Stomach (tissue), 19 donors: ENCODE measurements at places on chromosomes 2 and 18. TPM values are rescaled to one million over a fixed set of nuclear protein-coding genes. Genes with fewer than 3 reads are reported as not detected.

The IFIH1 gene
- total RNA-seq: 2.9 TPM

The CKAP2L gene
- total RNA-seq: 1.2 TPM

The LCT gene
- total RNA-seq: 12.3 TPM

The PRKAG3 gene
- not detected for total RNA-seq

- DNase-seq: no peak
- H3K27me3 ChIP-seq: no peaks in the 10 kb centered on the region
- no peak overlapping the region for H3K27ac ChIP-seq
- H3K4me1 ChIP-seq: no peaks in the 10 kb centered on the region
- no peak overlapping the region for H3K4me3 ChIP-seq
- H3K36me3 ChIP-seq: peaks cover 30% of the 10 kb centered on the region
Measured at GRCh38 chr18:48754993-48755473, 195.7 kb downstream of the SMAD7 start.

GRCh38 chr18:39421276-39421675, 1855.7 kb upstream of the CELF4 start:
- no peak overlapping the region for H3K4me3 ChIP-seq
- H3K27me3 ChIP-seq: no peaks in the 10 kb centered on the region
- no peaks in the 10 kb centered on the region for H3K36me3 ChIP-seq
- no peaks in the 10 kb centered on the region for H3K4me1 ChIP-seq
- DNase-seq: no peak
- no peak overlapping the region for H3K27ac ChIP-seq

GRCh38 chr2:61193670-61194561, 31.9 kb downstream of the C2orf74 start:
- H3K27ac ChIP-seq: no peak overlapping the region
- peaks cover 79% of the 10 kb centered on the region for H3K36me3 ChIP-seq
- H3K27me3 ChIP-seq: no peaks in the 10 kb centered on the region
- no peak for DNase-seq
- peaks cover 10% of the 10 kb centered on the region for H3K4me1 ChIP-seq

DNA sequence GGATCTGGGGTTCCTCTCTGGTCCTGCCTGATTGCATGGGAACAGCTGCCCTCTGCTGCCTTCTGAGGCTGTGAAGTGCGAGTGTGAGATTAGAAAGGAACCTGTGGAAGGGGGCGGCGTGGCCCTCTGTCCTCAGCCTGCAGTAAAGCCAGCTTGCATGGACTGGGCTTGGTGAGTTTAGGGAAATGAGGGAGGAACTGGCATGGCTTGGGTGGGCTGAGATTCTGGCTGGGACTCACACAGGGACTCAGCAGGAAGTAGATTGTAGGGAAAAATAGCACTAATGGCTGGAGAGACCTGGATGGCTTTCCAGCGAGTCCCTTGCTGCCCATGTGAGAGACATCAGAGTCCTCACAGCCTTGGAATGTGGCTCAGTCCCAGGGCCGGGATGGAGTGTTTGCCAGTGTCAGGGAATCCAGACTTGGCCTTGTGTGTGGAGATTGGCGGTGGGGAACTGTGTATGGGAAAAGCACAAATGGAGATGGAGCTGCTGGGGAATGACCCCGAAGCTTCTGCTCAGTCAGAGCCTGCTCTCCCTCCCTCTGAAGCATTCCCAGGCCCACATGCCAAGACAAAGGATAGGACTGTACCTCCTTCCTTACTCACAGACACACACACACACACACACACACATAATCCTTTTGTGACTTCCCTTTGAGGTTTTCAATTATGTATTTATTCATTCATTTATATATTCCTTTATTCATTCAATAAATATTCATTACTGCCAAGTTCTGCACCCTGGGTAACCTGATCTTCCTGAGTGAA, 115.4 kb downstream of the ACAA2 start:
- no peaks in the 10 kb centered on the region for H3K4me1 ChIP-seq
- H3K27me3 ChIP-seq: no peaks in the 10 kb centered on the region
- no peaks in the 10 kb centered on the region for H3K36me3 ChIP-seq
- peak; percentile 50 for DNase-seq
- H3K4me3 ChIP-seq: no peak overlapping the region

DNA sequence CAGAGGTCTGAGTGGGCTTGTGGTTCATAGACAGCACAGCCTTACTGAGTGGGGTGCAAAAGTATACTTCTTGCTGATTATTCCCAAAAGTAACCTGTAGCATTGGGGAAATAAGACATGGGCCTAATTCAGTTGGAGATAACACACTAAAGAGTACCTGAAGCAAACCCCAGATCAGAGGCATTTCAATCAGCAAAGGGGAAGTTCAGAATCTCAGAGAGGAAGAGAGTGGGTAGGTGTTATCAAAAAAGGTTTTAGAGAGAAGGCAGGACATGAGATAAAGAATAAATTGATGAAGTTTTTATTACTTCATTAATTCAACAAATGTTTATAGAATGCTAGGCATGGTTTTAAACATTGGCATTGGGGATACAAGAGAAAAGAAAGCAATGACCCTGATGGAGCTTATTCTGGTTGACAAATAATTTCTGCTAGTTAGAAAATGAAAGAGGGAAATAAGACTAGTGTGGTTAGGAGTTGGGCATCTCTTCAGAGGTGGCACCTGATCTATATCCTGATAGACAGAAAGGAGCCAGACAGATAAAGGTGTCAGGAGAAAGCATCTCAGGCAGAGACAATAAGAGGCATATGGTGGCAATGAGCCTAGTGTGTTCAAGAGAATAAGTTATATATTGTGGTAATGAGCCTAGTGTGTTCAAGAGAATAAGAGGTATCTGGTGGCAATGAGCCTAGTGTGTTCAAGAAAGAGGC, 153.8 kb upstream of the SETBP1 start:
- H3K4me3 ChIP-seq: no peak overlapping the region
- DNase-seq: no peak
- no peak overlapping the region for H3K27ac ChIP-seq
- no peaks in the 10 kb centered on the region for H3K36me3 ChIP-seq
- no peaks in the 10 kb centered on the region for H3K27me3 ChIP-seq
- H3K4me1 ChIP-seq: no peaks in the 10 kb centered on the region

DNA sequence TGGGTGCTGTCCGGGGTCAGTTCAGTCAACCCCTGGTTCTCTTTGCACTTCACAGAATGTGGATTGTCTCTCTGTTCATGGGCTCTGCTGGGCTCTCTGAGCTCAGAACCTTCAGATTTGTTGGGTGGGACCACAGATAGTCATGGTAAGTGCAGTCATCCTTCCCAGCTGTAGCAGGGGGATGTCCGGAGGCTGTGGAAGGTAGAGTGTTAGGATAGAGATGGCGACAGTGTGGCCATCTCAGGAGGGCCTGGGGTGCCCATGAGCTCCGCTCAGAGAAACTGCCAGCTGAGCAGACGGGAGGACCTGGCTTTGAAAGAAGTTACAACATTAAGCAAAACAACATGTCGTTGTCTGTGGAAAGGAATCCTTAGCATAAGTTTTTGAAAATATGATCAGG, 149.8 kb downstream of the FAM210A start:
- H3K27me3 ChIP-seq: no peaks in the 10 kb centered on the region
- no peak overlapping the region for H3K27ac ChIP-seq
- peaks cover 30% of the 10 kb centered on the region for H3K4me1 ChIP-seq
- DNase-seq: no peak

- no peak for DNase-seq
- H3K27ac ChIP-seq: no peak overlapping the region
- H3K4me3 ChIP-seq: no peak overlapping the region
- no peaks in the 10 kb centered on the region for H3K36me3 ChIP-seq
- no peaks in the 10 kb centered on the region for H3K27me3 ChIP-seq
Measured at GRCh38 chr2:211495339-211495738, 938.9 kb downstream of the CPS1 start.

- peaks cover 49% of the 10 kb centered on the region for H3K4me1 ChIP-seq
- H3K4me3 ChIP-seq: no peak overlapping the region
- no peak overlapping the region for H3K27ac ChIP-seq
- DNase-seq: no peak
Measured at GRCh38 chr2:66539452-66539851, 104.5 kb downstream of the MEIS1 start.

- H3K4me1 ChIP-seq: peaks cover 4% of the 10 kb centered on the region
- peak overlapping the region; percentile 57 for H3K27ac ChIP-seq
- no peaks in the 10 kb centered on the region for H3K27me3 ChIP-seq
- no peak for DNase-seq
Measured at GRCh38 chr2:189408294-189408693, 33.0 kb upstream of the WDR75 start.

GRCh38 chr2:28393114-28393836, 617 bp downstream of the FOSL2 start:
- H3K36me3 ChIP-seq: peaks cover 5% of the 10 kb centered on the region
- peak overlapping the region; percentile 89 for H3K4me3 ChIP-seq
- DNase-seq: peak; percentile 69
- H3K27me3 ChIP-seq: no peaks in the 10 kb centered on the region

- DNase-seq: no peak
- H3K4me1 ChIP-seq: peaks cover 10% of the 10 kb centered on the region
- H3K36me3 ChIP-seq: no peaks in the 10 kb centered on the region
- H3K27ac ChIP-seq: no peak overlapping the region
- no peaks in the 10 kb centered on the region for H3K27me3 ChIP-seq
Measured at GRCh38 chr2:130327703-130328527, 14.8 kb upstream of the IMP4 start.

DNA sequence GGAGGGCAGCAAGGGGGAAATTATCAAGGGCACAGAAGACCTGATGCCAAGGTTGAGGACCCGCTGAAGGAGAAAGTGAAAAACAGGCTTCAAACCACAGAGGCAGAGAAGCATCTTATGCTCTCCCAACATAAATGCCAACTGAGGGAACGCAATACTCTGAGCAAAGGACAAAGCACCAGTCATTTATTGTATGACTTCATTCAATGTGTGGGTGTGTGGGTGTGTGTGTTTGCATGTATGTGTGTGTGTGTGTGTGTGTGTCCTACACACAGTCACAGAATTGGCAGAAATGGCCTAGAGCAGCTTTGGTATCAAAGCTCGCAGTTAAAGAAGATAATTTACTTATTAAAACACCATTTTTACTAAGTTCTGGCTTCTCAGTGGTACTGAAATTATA, 51.4 kb downstream of the UXS1 start:
- no peak overlapping the region for H3K4me3 ChIP-seq
- H3K36me3 ChIP-seq: peaks cover 3% of the 10 kb centered on the region
- no peak for DNase-seq
- H3K27ac ChIP-seq: no peak overlapping the region

GRCh38 chr2:71713581-71714580, 260.5 kb downstream of the DYSF start:
- H3K36me3 ChIP-seq: no peaks in the 10 kb centered on the region
- no peak overlapping the region for H3K4me3 ChIP-seq
- H3K27me3 ChIP-seq: no peaks in the 10 kb centered on the region

GRCh38 chr2:119419803-119420508, 11.7 kb upstream of the TMEM37 start:
- no peak overlapping the region for H3K4me3 ChIP-seq
- no peak for DNase-seq
- peak overlapping the region; percentile 13 for H3K27ac ChIP-seq
- no peaks in the 10 kb centered on the region for H3K36me3 ChIP-seq
- H3K27me3 ChIP-seq: no peaks in the 10 kb centered on the region

DNA sequence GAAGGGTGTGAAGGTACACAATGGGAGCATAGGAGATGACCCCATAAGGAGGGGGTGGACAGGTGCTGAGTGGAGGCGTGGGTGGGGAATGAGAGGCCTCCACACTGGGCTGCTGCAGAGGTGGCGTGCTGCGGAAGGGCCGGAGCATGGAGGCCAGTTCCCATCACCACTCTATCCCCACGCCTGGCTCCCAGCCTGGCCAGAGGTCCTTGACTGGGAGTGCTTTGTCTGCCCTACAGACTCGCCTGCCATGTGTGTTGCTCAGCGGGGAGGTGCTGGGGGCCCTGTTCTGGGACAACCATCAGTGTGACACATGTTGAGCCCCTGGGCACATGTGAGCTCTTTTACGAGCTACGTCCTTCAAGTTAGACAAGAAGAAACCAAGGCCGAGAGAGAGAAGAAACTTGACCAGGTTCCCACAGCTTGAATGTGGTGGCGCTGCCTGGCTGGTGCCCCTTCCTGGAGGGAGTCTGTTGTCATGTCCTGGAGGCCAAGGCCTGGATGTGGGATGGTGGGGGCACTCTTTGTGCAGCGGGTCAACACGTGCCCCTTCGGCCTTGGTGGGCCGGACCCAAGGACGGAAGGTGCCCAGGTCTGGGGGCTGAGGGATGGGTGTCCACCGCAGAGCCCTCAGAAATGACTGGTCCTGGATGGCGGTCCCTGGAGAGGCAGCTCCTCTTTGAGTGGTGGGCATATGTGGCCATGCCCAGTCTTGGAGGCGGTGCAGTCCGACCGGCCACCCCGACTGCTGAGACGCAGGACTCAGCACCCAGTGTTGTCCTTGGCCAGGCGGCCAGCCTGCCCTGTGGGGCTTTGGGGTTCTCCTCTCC, 1.2 kb upstream of the INPP5D start:
- peaks cover 45% of the 10 kb centered on the region for H3K4me1 ChIP-seq
- peak overlapping the region; percentile 71 for H3K27ac ChIP-seq
- no peak overlapping the region for H3K4me3 ChIP-seq
- DNase-seq: peak; percentile 23
- H3K36me3 ChIP-seq: no peaks in the 10 kb centered on the region

DNA sequence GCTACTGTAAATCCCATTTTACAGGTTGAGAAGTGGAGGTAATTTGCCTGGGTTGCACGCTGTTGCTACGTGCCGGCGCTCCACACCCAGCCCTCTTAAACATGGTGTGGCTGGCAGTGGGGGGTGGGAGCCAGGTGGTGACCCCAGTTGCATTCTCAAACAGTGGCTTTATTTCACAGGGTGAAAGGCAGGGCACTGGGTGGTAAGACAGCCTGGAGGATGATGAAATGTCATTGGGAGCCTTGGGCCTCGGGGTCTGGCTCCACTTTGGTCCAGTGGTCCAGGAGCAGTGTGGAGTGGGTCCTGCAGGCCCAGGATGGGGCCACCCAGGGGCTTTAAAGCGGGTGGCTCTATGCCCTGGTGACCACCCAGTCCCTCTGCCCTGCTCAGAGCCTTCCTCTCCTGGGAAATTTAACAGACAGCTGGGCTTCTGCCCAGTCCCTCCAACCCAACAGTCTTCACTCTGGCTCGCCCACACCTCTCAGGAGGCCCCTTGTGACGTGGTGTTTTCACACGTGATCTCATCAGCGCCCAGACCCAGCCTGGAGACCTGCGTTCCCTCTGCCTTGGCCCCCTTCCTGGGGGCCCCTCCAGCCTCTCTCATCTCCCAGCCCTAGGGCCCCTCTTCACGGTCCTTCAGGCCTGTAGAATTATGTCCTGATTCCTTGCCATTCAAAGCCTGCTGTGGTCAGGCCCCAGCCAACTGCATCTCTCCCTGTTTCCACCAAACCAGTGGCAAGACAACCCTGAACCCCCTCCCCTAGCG, 92.5 kb downstream of the INHBB start:
- H3K4me1 ChIP-seq: peaks cover 25% of the 10 kb centered on the region
- no peak overlapping the region for H3K27ac ChIP-seq
- DNase-seq: no peak
- no peak overlapping the region for H3K4me3 ChIP-seq
- H3K27me3 ChIP-seq: peaks cover 18% of the 10 kb centered on the region

- H3K36me3 ChIP-seq: no peaks in the 10 kb centered on the region
- peak overlapping the region; percentile 97 for H3K27ac ChIP-seq
- no peaks in the 10 kb centered on the region for H3K27me3 ChIP-seq
- H3K4me1 ChIP-seq: peaks cover 45% of the 10 kb centered on the region
- peak overlapping the region; percentile 70 for H3K4me3 ChIP-seq
- no peak for DNase-seq
Measured at GRCh38 chr2:218567797-218568189, 358 bp downstream of the USP37 start.

GRCh38 chr2:27212626-27213471, 781 bp upstream of the SLC5A6 start:
- peak overlapping the region; percentile 65 for H3K4me3 ChIP-seq
- DNase-seq: no peak
- H3K36me3 ChIP-seq: peaks cover 17% of the 10 kb centered on the region
- H3K4me1 ChIP-seq: peaks cover 10% of the 10 kb centered on the region
- no peaks in the 10 kb centered on the region for H3K27me3 ChIP-seq
- peak overlapping the region; percentile 94 for H3K27ac ChIP-seq
